ENCODE measurements at places on chromosomes 11 and 22. TPM values are rescaled to one million over a fixed set of nuclear protein-coding genes. Genes with fewer than 3 reads are reported as not detected.

UBE2L3 gene
- total RNA-seq, result 62.8 TPM

POTEH gene
- total RNA-seq, result not detected

TSGA10IP gene
- total RNA-seq, result not detected

CABP7 gene
- total RNA-seq, result not detected

All from astrocyte (in vitro differentiated cells and primary cell).